Mammary epithelial cell (primary cell): ENCODE measurements at places on chromosomes 2 and 18. TPM values are rescaled to one million over a fixed set of nuclear protein-coding genes. Genes with fewer than 3 reads are reported as not detected.

CHCHD5 gene
- total RNA-seq, result 10.2 TPM

ACTG2 gene
- total RNA-seq, result 1.2 and 2.2 TPM in 2 replicates

IL1F10 gene
- total RNA-seq, result not detected

NEUROD1 gene
- not detected for total RNA-seq

ACKR3 gene
- 1.6 and 1.8 TPM in 2 replicates for total RNA-seq
